ENCODE measurements at places on chromosomes 5 and 9.

- DNase-seq, result no peak
Measured at GRCh38 chr5:103886826-103887225, 324.2 kb upstream of the NUDT12 start.

GRCh38 chr9:19470981-19471650 is 62.3 kb downstream of the ACER2 start:
- no peak for DNase-seq

GRCh38 chr5:61467766-61468482 is 135.9 kb downstream of the ZSWIM6 start:
- DNase-seq, result no peak

DNA sequence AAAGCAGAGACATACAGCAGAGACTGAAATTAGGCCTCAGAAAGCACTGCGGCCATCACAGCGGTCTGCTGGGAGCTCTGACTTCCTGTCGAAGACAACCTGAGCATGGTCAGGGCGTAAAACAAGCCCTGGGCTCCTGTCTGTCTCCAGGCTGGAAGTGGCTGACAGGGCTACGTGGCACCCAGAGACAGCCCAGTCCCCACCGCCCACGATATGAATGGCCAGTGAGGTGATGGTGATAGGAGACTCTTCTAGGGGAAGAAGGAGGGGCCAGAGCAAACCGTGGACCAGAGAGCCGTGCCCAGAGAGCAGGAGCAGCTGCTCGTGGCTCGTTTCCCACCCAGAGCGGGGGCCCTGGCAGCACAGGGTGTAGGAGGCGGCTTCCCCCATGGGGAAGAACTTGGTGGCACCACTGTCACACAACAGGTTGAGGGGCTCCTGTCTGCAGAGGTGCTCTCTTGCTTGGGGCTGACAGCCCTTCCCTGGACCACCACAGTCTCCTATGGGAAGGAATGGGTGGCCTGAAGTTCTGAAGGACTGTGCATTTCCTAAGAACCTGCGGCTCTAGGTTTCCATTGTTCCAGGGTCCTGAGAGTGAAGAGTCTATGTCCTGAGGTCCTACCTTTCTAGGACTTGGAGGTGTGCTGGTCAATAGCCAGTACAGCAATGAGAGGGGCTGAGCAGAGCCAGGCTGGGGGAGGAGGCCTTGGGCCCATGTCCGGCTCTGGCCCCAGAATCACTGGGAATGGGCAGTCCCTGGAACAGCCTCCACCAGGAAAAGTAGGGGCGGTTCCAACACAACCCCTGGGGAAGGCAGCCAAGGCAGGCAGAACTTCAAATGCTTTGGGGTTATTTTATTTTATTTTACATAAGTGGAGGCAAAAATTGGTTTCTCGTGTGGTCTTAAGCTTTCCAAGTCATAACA is 56.4 kb downstream of the BARX1 start:
- no peak for DNase-seq

- DNase-seq, result no peak
Measured at GRCh38 chr9:112754578-112754977, 4.0 kb downstream of the SNX30 start.

DNA sequence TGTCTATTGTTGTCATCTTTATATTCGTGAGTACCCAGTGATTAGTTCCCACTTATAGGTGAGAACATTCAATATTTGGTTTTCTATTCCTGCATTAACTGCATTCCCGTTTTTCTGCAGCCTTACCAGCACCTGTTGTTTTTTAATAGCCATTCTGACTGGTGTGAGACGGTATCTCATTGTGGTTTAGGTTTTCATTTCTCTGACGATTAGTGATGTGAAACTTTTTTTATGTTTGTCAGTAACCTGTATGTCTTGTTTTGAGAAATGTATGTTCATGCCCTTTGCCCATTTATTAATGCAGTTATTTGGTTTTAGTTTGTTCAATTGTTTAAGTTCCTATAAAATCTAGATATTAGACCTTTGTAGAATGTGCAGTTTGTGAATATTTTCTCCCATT is 546.0 kb upstream of the RORB start:
- DNase-seq, result no peak

DNA sequence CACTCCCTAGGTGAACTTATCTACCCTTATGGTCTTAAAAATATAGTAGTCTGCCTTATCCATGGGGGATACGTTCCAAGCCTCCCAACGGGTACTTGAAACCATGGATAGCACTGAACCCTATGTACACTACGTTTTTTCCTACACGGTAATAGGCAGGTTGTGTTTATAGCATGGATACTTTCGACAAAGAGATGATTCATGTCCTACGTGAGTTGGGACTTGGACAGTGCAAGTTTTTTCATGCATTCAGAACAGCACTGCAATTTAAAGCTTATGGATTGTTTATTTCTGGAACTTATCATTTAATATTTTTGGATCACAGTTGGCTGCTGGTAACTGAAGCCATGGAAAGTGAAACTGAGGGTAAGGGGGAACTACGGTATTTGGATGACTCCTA is 88.1 kb downstream of the CNTLN start:
- DNase-seq, result no peak

DNA sequence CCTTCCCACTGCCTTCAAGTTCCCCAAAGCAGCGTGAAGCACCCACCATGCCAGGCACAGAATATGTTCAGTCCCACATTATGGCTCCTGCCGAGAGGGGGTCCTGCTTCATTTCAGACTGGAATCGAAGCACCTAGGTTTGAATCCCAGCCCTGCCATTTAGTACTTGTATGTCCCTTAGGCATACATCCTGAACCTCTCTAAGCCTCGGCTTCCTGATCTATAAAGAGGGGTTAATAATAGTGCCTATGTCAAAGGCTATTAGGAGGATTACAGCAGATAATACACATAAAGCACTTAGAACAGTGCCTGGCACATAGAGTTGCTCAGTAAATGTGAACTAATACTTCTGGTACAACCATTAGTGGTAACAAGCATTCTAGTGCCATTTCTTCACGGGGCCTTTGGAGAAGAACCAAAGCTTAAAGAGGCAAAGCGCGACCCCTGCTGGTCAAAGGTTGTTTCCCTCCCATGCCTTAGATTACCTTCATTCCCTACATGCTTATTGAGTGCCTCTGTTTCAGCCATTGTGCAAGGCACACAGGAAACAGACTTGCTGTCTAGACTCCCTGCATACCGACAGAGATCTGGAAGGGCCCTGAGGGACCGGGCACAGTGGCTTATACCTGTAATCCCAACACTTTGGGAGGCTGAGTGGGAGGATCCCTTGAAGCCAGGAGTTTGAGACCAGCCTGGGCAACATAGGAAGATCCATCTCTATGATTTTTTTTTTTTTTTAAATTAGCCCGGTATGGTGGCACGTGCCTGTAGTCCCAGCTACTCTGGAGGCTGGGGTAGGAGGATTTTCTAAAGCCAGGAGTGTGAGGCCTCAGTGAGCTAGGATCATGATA is 98.3 kb downstream of the PPARGC1B start:
- no peak for DNase-seq

DNA sequence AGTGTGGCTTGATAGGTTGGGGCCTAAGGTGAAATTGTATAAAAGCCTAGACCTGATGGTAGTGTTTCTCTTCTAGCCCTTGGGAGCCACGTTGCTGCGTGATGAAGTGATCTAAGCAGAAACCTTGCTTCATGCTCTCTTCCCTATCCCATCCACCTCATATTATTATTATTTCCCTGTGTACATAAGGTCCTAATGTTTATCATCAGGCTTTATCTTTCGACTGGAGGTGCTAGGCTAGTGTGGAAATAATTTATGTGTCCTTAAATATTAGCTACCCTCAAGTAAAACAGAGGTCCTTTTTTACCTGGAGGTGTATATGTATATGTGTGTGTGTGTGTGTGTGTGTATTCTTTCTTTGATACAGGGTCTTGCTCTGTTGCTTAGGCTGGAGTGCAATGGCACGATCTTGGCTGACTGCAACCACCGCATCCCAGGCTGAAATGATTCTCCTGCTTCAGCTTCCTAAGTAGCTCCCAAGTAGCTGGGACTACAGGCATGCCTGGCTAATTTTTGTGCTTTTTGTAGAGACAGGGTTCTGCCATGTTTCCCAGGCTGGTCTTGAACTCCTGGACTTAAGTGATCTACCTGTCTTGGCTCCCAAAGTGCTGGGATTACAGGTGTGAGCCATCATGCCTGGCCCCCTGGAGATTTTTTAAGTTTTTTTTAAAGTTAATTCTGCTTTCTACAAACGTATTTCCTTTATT is 3.7 kb downstream of the UGCG start:
- DNase-seq, result no peak

GRCh38 chr9:38032266-38033110 is 36.5 kb downstream of the SHB start:
- DNase-seq, result no peak

DNA sequence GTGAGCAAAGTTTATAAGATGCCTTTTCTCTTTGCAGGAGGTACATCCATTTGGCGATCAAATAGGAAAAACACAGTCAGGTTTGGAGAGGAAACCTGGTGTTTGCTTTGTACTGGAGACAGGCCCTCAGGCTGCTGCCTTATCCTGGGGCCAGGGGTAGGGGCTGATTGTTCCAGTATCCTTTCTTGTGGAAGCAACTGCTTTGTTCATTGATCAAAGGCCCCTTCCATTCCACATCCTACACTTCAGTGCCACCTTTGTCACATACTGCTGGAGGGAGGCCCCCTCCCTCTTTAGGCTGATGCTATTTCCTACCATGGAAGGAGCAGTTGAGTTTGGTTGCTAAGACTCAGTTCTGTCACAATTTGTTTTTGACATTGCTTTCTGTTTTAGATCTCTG is 778.1 kb downstream of the TLR4 start:
- DNase-seq, result no peak

All from NCI-H1417 treated with DMSO at 0.1 percent for 48 hours (cell line).